Mesenteric fat pad (tissue), 1 donor: ENCODE measurements at places on chromosomes 7 and 10.

- DNase-seq: no peak
Measured at GRCh38 chr7:91953618-91954017, 13.0 kb downstream of the AKAP9 start.

DNA sequence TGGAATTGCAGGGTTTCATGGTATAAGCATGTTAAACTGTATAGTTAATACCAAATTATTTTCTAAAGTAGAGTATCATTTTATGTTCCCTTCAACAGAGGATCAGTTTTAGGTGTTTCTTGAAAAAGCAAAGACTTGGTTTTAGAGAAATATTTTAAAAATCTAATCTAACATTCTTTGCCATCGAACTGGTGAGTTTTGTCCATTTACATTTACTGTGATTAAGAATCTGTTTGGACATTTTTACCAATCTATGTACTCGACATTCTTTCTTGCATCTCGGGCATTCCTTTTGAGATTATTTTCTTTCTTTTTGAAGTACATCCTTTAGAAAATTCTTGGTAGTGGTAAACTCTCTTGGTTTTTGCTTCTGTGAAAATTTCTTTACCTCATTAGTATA, 114.7 kb upstream of the FAM133B start:
- no peak for DNase-seq

DNA sequence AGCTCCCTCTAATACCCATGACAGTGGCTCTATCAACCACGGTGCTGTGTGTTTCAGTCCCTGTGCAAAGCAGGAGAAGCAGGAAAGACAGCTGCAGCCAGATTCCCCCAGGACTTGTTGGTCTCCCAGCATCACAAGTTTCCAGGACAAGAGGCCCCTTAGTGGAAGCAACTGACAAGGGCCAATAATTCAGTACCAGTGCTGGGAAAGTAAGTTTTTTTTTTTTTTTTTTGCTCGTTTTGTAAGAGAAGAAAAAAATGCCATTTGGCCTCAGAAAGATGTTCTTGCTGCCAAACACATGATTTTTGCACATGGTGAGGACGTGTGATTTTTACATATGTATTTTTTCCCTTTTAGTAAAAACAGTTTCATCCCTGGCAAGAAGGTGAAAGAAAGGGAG, 284.2 kb upstream of the ZMIZ1 start:
- peak; percentile 35 for DNase-seq

GRCh38 chr7:43630482-43630881, 47.6 kb downstream of the STK17A start:
- no peak for DNase-seq

DNA sequence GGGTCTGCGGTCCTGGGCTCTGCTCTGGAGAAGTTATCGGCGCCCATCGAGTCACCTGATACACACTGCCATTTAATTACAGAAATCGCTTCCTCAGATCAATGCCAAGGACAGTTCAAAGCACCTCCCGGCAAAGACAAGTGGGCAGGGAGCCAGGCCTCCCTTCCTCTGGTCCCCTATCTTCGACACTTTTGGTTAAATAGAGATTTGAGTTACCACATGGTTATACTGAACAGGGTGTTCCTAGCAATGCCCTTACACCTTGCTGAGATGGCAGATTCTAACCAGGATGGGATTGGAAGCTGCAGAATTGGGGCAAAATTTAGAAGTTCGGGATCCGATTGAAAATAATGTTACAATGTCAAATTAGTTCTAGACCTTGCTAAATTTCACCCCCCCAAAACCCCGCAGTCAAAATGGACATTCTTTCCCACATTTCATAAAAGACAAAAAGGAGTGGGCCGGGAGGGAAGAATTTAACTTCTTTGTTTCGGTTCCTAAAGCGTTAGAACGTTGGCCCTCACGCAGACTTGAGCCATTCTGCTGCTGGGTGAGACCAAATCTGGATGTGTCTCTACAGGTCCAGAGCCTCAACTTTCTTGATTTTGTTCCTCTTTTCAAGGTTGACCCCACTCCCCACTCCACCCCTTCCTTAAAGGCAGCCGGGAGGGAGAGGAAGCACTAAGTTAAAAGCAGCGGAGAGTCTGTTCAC, 2.2 kb upstream of the DLX5 start:
- DNase-seq: no peak

DNA sequence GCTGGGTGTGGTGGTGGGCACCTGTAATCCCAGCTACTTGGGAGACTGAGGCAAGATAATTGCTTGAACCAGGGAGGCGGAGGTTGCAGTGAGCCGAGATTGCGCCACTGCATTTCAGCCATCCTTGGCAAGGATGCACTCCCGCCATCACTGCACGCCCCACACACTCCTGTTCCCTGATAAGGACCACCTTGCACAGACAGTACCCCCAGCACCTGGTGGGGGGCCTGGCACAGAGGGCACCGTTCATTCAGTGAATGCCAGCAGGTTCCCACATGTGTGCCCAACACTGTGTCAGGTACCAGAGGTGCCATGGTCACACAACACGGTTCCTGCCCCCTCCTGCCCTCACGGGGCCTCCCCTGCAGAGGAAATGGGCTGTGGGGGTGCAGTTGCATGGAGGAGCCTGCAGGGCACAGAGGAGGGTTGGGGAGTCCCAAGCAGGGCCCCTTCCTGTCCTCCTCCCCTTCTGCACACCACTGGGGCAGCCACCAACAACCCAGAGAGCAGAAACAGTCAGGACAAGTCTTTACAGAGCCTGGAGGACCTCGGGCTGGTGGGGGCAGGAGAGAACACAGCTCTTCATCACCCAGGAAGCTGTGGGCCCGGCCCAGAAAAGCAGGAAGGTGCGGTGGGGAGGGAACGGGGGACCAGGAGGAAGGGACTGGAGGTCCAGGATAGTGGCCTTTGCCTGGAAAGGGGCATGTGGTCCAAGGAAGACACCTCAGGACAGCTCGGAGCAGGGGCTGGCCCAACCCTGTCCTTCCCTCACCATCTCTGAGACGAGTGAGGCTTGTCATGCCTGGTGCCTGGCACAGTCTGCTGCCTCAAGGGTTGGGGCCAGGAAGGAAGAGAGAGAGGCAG, 7.1 kb downstream of the CRYGN start:
- DNase-seq: no peak
